Epithelial cell of alveolus of lung (primary cell): ENCODE measurements at places on chromosomes 13 and 19. TPM values are rescaled to one million over a fixed set of nuclear protein-coding genes. Genes with fewer than 3 reads are reported as not detected.

The LMTK3 gene
- total RNA-seq = 0.26 and 4.5 TPM in 2 replicates

The C1QTNF9B gene
- 0.26 TPM in 1 of 2 replicates, not detected in the other for total RNA-seq

The ADGRL1 gene
- total RNA-seq = 5.6 and 28.9 TPM in 2 replicates

The NTN5 gene
- 0.72 TPM in 1 of 2 replicates, not detected in the other for total RNA-seq

The ACER1 gene
- total RNA-seq = not detected in 2 replicates

The KIR2DL3 gene
- total RNA-seq = not detected in 2 replicates

The CYP2A6 gene
- not detected in 2 replicates for total RNA-seq

The ERICH6B gene
- not detected in 2 replicates for total RNA-seq

The LRCH1 gene
- total RNA-seq = 8.4 and 8.9 TPM in 2 replicates

The SBSN gene
- total RNA-seq = not detected in 2 replicates

The NR1H2 gene
- total RNA-seq = 61.9 and 74.3 TPM in 2 replicates

The SLC25A23 gene
- total RNA-seq = 34.1 and 79.8 TPM in 2 replicates

The FAM216B gene
- total RNA-seq = 0.16 TPM in 1 of 2 replicates, not detected in the other

The FTL gene
- 4,137 and 8,306 TPM in 2 replicates for total RNA-seq

The ETV2 gene
- total RNA-seq = 0.78 TPM in 1 of 2 replicates, not detected in the other

The CDC42EP5 gene
- 56.0 and 60.0 TPM in 2 replicates for total RNA-seq

The DACH1 gene
- 0.52 and 9.6 TPM in 2 replicates for total RNA-seq

The OR7G1 gene
- not detected in 2 replicates for total RNA-seq

The ZNF573 gene
- total RNA-seq = 2.7 and 12.3 TPM in 2 replicates

The ZNF471 gene
- 0.52 and 3.1 TPM in 2 replicates for total RNA-seq

The SOX1 gene
- not detected in 2 replicates for total RNA-seq

The B3GNT3 gene
- total RNA-seq = 0.91 TPM in 1 of 2 replicates, not detected in the other

The BSPH1 gene
- not detected in 2 replicates for total RNA-seq

The TEAD2 gene
- total RNA-seq = 56.4 and 70.2 TPM in 2 replicates

The ZNF541 gene
- total RNA-seq = under 0.01 TPM in 1 of 2 replicates, not detected in the other

The SPRYD7 gene
- total RNA-seq = 5.7 and 7.2 TPM in 2 replicates

The VAV1 gene
- total RNA-seq = 1.0 TPM in 1 of 2 replicates, not detected in the other

The PPP6R1 gene
- total RNA-seq = 34.1 and 42.2 TPM in 2 replicates

The ZBTB45 gene
- 12.4 and 15.0 TPM in 2 replicates for total RNA-seq

The FARP1 gene
- total RNA-seq = 47.7 and 56.7 TPM in 2 replicates

The LHFPL6 gene
- total RNA-seq = 16.3 and 26.3 TPM in 2 replicates

The SYT3 gene
- 0.88 TPM in 1 of 2 replicates, not detected in the other for total RNA-seq

The BRCA2 gene
- total RNA-seq = 4.1 and 10.2 TPM in 2 replicates

The PET100 gene
- 17.3 and 18.4 TPM in 2 replicates for total RNA-seq

The DUXA gene
- not detected in 2 replicates for total RNA-seq

The PSPN gene
- 0.26 and 1.4 TPM in 2 replicates for total RNA-seq

The ELAVL1 gene
- 51.3 and 54.5 TPM in 2 replicates for total RNA-seq

The PLIN5 gene
- not detected in 2 replicates for total RNA-seq

The RPL28 gene
- total RNA-seq = 712 and 1,214 TPM in 2 replicates

The FAM124A gene
- 0.24 and 1.2 TPM in 2 replicates for total RNA-seq

The CXCL17 gene
- not detected in 2 replicates for total RNA-seq

The MEIOSIN gene
- 0.13 TPM in 1 of 2 replicates, not detected in the other for total RNA-seq

The DCT gene
- 0.32 TPM in 1 of 2 replicates, not detected in the other for total RNA-seq

The IRGC gene
- total RNA-seq = not detected in 2 replicates

The ZNF784 gene
- total RNA-seq = 3.9 and 5.3 TPM in 2 replicates

The PSG11 gene
- not detected in 2 replicates for total RNA-seq

The NOVA2 gene
- total RNA-seq = under 0.01 and 0.24 TPM in 2 replicates

The PRTN3 gene
- total RNA-seq = 2.6 TPM in 1 of 2 replicates, not detected in the other

The CBARP gene
- total RNA-seq = 1.9 and 4.5 TPM in 2 replicates

The RFPL4A gene
- total RNA-seq = not detected in 2 replicates

The LRP3 gene
- total RNA-seq = 36.7 and 48.1 TPM in 2 replicates

The ZNF420 gene
- total RNA-seq = 4.5 and 8.7 TPM in 2 replicates

The PODNL1 gene
- total RNA-seq = 1.7 and 38.1 TPM in 2 replicates

The MBD3L5 gene
- total RNA-seq = not detected in 2 replicates

The KLK12 gene
- not detected in 2 replicates for total RNA-seq

The CAMSAP3 gene
- total RNA-seq = 0.65 TPM in 1 of 2 replicates, not detected in the other

The PCCA gene
- 11.0 and 24.0 TPM in 2 replicates for total RNA-seq

The PABPC3 gene
- total RNA-seq = under 0.01 and 0.56 TPM in 2 replicates

The OR7D2 gene
- under 0.01 TPM in 1 of 2 replicates, not detected in the other for total RNA-seq

The SLC6A16 gene
- total RNA-seq = 0.08 TPM in 1 of 2 replicates, not detected in the other
